NCI-H510A treated with DMSO at 0.1 percent for 48 hours (cell line): ENCODE measurements at places on chromosomes 12 and 14.

DNA sequence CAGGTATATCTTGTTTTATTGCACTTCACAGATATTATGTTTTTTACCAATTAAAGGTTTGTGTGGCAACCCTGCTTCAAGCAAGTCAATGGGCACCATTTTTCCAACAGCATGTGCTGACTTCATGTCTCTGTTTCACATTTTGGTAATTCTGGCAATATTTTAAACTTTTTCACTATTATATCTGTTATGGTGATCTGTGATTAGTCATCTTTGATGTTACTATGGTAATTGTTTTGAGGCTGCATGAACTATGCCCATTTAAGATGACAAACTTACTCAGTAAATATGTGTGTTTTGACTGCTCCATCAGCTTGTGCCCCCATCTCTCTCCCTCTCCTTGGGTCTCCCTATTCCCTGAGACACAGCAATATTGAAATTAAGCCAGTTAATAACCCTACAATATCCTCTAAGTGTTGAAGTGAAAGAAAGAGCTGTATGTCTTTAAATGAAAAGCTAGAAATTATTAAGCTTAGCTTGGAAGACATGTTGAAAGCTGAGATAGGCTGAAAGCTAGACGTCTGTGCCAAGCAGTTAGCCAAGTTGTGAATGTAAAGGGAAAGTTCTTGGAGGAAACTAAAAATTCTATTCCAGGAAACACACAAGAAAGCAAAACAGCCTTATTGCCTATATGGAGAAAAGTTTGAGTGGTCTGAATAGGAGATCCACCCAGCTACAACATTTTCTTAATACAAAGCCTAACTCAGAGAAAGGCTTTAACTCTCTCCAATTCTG lies 365.1 kb downstream of the ATP23 start:
- DNase-seq, result no peak

DNA sequence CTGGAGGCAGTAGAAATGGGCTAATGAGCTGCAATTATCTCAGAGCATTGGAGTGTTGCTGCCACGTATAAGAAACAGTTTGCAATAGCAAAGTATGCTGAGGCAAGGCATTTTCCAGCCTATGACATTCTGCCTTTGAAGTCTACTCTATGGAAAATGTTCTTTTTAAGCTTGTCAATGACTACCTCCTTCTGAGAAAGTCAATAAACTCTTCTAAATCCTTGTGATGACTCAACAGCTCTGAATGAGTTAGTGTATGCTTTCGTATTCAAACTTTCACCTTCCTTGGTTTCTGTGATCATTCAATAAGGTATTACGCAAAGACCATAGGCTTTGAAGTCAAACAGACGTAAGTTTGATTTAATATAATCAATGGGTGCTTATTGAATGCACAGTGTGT lies 111.2 kb downstream of the CAPZA3 start:
- no peak for DNase-seq

DNA sequence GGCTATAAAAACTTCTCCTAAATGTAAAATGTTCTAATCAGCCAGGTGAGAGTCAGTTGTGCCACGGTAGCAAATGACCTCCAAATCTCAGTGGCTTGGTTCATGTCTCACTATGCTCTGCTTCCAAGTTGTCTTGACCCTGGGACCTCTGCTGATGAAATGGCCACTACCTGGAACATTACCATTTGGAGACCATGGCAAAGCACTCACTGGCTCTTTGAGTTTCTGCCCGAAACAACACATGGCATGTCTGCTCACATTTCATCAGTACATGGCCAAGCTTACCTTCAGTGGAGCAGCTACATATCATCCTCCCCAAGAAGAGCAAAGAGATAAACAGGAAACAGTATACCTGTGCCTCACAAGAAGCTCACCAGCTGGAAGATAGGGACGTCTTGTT lies 40.2 kb downstream of the PLEKHG7 start:
- DNase-seq, result no peak

- DNase-seq, result no peak
Observed at GRCh38 chr12:13116259-13116658, 12.8 kb upstream of the GSG1 start.

GRCh38 chr12:77941401-77941800 lies 110.7 kb downstream of the NAV3 start:
- no peak for DNase-seq

DNA sequence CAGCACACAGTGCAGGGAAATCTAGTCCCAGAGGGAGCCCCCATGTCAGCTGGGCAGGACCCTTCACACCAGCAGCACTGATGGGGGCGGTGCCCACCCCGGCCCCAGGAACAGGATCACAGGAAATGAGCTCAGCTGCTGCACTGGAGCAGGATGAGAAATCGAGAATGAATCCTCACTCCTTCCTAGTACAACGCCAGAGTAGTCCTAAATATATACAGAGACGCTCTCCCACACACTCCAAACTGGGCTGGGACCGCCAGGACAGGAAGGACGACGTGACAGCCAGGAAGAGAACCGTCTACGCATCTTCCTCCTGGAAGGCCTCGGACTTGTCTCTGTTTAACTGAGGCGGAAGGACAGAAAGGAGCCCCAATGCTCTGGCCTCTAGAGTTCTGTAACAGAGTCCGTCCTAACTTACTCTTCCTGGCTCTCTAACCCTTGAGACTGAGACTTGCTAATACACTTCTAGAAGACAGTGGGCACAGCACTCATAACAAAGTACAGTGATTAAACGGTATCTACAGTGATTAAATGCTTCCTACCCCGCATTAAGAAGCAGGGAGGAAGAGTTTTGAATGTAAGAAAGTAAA lies 33.4 kb downstream of the CDC42BPB start:
- no peak for DNase-seq

- DNase-seq, result no peak
Observed at GRCh38 chr12:45183246-45183645, 32.6 kb upstream of the ANO6 start.

DNA sequence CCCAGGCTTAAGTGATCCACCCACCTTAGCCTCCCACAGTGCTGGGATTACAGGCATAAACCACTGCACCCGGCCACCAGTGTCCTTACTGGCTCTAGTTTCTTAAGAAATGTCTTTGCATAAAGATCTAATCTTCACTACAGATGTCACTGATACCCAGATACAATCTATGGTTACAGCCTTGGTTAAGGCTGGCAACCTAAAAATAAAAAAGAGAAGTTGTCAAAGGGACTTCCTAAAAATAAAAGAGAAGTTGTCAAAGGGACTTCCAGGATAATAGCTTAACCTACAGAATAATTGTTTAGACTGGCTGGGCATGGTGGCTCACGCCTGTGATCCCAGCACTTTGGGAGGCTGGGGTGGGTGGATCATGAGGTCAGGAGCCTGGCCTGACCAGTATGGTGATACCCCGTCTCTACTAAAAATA lies 27.6 kb downstream of the ETFBKMT start:
- DNase-seq, result no peak

- DNase-seq, result peak; percentile 54
Observed at GRCh38 chr12:72241552-72241951, 30.6 kb upstream of the TRHDE start.

DNA sequence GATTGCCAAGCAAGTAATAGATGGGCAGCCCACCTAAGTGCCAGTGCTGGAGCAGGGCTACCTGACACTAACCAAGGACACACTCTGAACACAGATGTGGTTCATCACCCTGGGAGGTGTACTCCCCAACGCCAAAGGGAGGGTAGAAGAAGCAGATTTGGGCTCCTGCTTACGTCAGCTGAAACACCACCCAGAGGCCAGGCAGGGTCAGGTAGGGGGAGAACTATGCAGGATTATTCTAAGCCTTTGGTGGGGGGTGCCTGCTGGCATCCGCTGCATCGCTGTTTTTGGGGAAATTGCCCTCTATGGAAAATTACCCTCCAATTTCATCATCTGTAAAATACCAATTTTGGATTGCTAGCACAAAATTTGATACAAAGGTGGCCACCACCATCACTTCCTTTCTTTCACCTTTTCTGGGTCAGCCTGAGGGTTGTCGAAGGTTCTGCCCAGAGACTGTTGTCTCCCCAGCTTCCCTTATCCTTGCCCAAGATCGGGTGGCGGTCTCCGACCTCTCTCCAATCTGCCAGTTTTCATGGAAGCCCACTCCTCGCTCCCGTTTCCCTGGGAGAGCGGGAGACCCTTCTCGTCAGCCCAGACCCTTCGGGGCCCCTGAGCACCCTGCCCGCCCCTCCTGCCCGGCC lies 535 bp downstream of the BIN2 start:
- DNase-seq, result no peak

DNA sequence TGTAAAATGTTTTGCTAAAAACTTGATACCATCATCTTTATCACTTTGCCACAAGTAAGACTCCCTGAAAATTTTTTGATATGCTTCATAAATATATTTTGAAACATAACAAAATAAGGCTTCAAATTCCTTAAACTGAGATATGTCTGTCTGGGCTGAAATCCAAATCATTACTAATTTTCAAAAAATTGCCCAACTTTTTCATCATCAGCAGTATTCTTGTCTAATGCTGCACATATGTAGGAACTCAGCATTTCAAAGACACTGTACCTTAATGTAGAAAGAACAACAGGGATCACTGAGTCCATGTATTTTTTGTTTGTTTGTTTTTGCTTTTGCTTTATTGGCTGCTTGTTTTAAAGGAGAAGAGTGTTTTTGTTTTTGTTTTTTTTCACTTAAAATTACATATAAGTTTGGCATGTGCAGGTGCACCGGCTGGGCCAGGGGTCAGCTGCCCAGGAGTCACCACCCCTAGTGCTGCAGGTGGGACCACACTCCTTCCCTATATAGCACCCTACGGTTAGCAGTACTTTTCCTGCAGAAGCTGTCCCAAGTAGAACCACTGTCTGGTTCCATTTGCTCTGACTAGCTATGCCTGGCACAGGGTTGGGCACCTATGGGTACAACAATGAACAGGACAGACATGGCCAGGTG lies 231.2 kb downstream of the PIK3C2G start:
- no peak for DNase-seq

DNA sequence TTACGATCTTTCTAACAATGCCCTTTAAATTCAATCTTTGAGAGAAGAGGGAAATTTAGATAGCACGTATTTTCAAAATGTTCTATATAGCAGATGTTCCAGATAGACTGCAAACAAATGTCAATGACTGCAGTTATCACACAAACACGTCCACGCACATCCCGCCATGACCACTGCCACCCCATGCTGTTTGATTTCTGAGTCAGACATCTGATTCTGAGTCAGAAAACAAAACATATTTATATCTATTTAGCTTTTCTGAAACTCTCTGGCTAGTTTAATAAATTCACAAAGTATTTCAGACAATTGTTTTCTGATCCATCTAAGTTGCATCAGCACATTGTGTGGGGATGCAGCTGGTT lies 105.9 kb upstream of the BCAT1 start:
- DNase-seq, result no peak

- DNase-seq, result peak; percentile 33
Observed at GRCh38 chr12:41264281-41264680, 76.2 kb downstream of the PDZRN4 start.

- DNase-seq, result no peak
Observed at GRCh38 chr12:13227191-13227590, 30.7 kb downstream of the EMP1 start.

DNA sequence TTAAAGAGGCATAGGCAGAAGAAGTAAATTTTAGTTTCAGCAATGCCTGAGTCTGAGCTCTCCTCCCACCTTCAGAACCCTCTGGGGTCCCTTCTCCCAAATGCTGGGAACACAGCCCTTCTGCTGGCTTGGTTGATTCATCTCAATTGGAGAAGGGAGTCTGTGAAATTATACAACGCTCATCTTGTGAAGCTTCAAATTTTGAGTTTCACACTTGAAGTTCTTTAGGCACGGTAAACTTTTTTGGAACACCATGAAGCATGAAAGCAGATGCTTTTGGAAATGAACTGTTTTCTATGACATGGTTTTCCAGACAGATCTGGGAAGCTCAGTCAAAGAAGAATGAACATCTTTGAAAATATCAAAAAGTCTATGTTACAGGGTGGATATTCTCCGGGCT lies 69.9 kb downstream of the TBK1 start:
- DNase-seq, result no peak
